Smooth muscle cell of the pulmonary artery (primary cell): ENCODE measurements at places on chromosomes 3 and 15. TPM values are rescaled to one million over a fixed set of nuclear protein-coding genes. Genes with fewer than 3 reads are reported as not detected.

OIP5 gene
- 0.56 and 2.0 TPM in 2 replicates for total RNA-seq

LMAN1L gene
- 0.26 TPM in 1 of 2 replicates, not detected in the other for total RNA-seq

TEX9 gene
- 3.1 and 5.7 TPM in 2 replicates for total RNA-seq

CCDC39 gene
- total RNA-seq = not detected in 2 replicates

PXYLP1 gene
- total RNA-seq = 5.8 and 7.6 TPM in 2 replicates

ZNF80 gene
- not detected in 2 replicates for total RNA-seq

ITIH3 gene
- total RNA-seq = 0.10 and 2.5 TPM in 2 replicates

APOD gene
- total RNA-seq = 0.23 and 0.52 TPM in 2 replicates

HRH1 gene
- total RNA-seq = 21.6 and 44.0 TPM in 2 replicates

TBC1D2B gene
- 50.7 and 58.5 TPM in 2 replicates for total RNA-seq

TCTA gene
- total RNA-seq = 27.7 and 34.1 TPM in 2 replicates

FILIP1L gene
- total RNA-seq = 23.8 and 24.7 TPM in 2 replicates

PFN2 gene
- 204 and 243 TPM in 2 replicates for total RNA-seq

LMCD1 gene
- total RNA-seq = 49.8 and 81.3 TPM in 2 replicates

RTP3 gene
- total RNA-seq = not detected in 2 replicates

LTF gene
- 1.7 TPM in 1 of 2 replicates, not detected in the other for total RNA-seq

SNX33 gene
- 52.8 and 55.1 TPM in 2 replicates for total RNA-seq

HTR3E gene
- total RNA-seq = not detected in 2 replicates

SERPINI1 gene
- total RNA-seq = 4.3 and 7.6 TPM in 2 replicates

SLC28A1 gene
- total RNA-seq = 0.10 TPM in 1 of 2 replicates, not detected in the other

EPHB1 gene
- 0.69 and 0.98 TPM in 2 replicates for total RNA-seq

KLHL40 gene
- not detected in 2 replicates for total RNA-seq

RAB5A gene
- total RNA-seq = 53.1 and 68.0 TPM in 2 replicates

CPLX3 gene
- total RNA-seq = not detected in 2 replicates

CPNE9 gene
- not detected in 2 replicates for total RNA-seq

FBXW12 gene
- total RNA-seq = not detected in 2 replicates

CCK gene
- 0.13 and 0.36 TPM in 2 replicates for total RNA-seq

TMC3 gene
- total RNA-seq = 0.13 and 0.20 TPM in 2 replicates

XCR1 gene
- not detected in 2 replicates for total RNA-seq

PRRT3 gene
- total RNA-seq = 3.9 and 4.7 TPM in 2 replicates

CXCR6 gene
- not detected in 2 replicates for total RNA-seq

SERPINI2 gene
- not detected in 2 replicates for total RNA-seq

CCDC9B gene
- 49.3 and 91.9 TPM in 2 replicates for total RNA-seq

RTP2 gene
- not detected in 2 replicates for total RNA-seq

AGTR1 gene
- total RNA-seq = 0.30 and 3.7 TPM in 2 replicates

APBA2 gene
- 15.6 and 23.3 TPM in 2 replicates for total RNA-seq

HGD gene
- 0.40 and 1.3 TPM in 2 replicates for total RNA-seq

PIF1 gene
- 5.2 and 6.3 TPM in 2 replicates for total RNA-seq

GDPGP1 gene
- total RNA-seq = 6.3 and 10.8 TPM in 2 replicates

DPPA2 gene
- total RNA-seq = not detected in 2 replicates

ADAMTSL3 gene
- total RNA-seq = 0.78 and 1.6 TPM in 2 replicates

LSMEM2 gene
- not detected in 2 replicates for total RNA-seq

AGBL1 gene
- not detected in 2 replicates for total RNA-seq

AMT gene
- 0.52 and 1.5 TPM in 2 replicates for total RNA-seq

ABI3BP gene
- total RNA-seq = 148 and 149 TPM in 2 replicates

AADACL2 gene
- not detected in 2 replicates for total RNA-seq

C2CD4A gene
- total RNA-seq = 0.36 and 1.4 TPM in 2 replicates

SCN10A gene
- total RNA-seq = under 0.01 TPM in 1 of 2 replicates, not detected in the other

LAMB2 gene
- total RNA-seq = 2,135 and 2,279 TPM in 2 replicates

ACTR8 gene
- 33.2 and 37.2 TPM in 2 replicates for total RNA-seq

MANF gene
- total RNA-seq = 69.6 and 86.7 TPM in 2 replicates

HRG gene
- not detected in 2 replicates for total RNA-seq

DUOX1 gene
- total RNA-seq = 0.13 TPM in 1 of 2 replicates, not detected in the other

DUOXA2 gene
- not detected in 2 replicates for total RNA-seq

KCNMB3 gene
- 0.76 and 1.0 TPM in 2 replicates for total RNA-seq
